ENCODE measurements at places on chromosomes 2 and 18.

- no peak for DNase-seq
Measured at GRCh38 chr2:49360407-49360767, 206.1 kb upstream of the FSHR start.

- DNase-seq: no peak
Measured at GRCh38 chr2:43005245-43005974, 213.0 kb upstream of the HAAO start.

GRCh38 chr2:170514140-170514539, 201.0 kb upstream of the SP5 start:
- no peak for DNase-seq

GRCh38 chr2:173940208-173941020, 24.8 kb downstream of the SP3 start:
- no peak for DNase-seq

DNA sequence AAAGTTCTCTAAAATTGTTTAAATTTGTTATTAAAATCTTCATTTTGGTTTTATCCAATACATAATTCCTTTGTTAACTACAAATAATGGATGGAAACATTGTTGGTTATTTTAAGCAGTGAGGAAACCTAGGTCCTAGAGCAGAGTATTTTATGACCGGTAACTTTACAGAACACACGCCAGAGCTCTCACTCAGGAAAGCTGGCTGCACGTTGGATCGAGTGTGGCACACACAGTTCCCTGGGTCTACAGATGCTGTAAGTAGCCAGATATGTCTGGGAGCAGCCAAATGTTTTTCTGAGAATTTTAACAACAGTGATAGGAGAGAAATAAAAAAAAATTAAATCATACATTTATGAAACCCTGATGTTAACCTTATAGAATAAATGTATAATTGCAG, 264.4 kb downstream of the ZNF407 start:
- DNase-seq: no peak

DNA sequence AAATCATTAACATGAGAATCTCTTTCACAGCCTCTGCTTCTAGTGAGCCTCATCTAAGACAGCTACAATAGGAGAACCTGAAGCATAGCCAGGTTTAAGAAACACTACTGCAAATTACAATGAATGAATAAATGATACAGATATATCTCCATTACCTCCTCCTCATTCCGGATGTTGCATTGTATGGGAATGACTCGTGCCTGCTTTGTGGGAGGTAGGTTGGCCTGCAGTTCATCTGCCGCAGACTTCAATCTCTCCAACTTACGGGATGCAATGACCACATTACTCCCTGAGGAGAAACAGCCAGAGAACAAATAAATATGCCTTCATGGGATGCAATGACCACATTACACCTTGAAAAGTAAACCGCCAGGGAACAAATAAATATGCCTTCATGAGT, 15.4 kb downstream of the PECR start:
- DNase-seq: no peak

DNA sequence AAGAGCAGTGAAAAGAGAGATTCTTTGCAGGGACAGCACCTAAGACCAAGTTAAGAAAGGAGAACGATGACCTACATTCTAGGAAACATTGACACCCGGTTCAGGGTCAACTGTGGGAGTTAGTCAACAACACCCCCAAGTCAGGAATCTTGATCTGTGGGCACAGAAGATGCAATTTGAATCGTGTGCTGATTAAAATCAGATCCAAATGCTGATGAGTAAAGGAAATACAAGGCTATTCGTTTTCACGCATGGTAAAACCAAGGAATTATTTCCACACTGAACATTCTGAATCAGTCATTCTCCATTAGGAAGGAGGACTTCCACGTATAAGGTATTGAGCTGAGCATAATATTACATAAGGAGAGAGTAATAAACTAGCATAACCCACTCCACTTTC, 124.2 kb downstream of the COPS8 start:
- no peak for DNase-seq

DNA sequence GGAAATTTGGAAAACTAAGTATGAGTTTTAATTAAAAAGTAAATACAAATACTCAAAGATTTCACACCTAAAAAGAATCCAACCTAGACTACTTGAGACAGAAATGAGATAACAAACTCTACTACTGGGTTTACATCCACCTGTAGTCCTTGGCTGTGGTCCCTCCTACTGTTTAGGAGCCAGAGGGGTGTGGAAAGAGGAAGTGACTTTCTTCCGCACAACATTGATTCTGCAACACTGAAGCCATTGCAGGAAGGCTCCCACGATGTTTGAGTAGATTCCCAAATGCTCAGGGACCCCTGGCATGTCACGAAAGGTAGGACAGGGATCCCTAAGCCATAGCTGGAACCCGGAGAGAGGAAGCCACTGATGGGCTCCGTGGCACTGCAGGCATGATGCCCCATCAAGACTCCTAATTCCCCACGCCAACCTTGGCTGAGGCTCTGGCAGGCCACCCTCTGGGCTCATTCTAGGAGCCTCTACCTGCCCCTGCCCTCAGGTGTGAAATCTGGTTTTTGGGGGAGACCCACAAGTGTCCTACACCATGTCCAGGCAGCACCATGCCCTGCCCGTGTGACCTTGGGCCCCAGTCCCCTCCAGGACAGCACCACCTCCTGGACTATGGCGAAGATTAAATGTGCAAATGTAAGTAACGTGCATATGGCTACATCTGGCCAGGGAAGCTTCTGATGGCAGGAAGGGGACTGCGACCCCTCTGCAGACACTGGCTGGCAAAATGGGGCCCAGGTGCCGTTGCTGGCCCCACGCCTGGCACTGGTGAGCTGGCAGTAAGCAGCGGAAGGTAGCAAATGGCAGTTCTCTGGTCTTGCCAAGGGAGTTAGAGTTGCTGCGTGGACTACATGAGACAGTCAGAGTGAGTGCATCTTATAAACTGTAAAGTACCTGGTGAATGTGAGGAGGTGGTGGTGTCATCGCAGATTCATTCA, 38.2 kb upstream of the MAL start:
- DNase-seq: no peak

GRCh38 chr18:47389210-47389609, 137.8 kb upstream of the SKOR2 start:
- DNase-seq: no peak

GRCh38 chr2:226730481-226730880, 69.1 kb downstream of the IRS1 start:
- DNase-seq: no peak

DNA sequence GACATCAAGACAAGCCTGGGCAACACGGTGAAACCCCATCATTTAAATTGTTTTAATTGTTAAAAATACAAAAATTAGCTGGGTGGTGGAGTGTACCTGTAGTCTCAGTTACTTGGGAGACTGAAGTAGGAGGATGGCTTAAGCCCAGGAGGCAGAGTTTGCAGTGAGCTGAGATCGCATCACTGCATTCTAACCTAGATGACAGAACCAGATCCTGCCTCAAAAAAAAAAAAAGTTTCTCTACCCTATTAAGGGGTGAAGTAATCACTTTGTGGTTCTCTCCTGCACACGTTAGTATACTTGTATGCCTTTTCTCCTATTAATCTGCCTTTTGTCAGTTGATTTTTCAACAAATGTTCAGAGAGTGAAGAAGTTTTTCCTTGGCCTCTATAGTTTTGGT, 18.1 kb upstream of the PUM2 start:
- no peak for DNase-seq

GRCh38 chr2:195562570-195563566, 94.2 kb upstream of the SLC39A10 start:
- DNase-seq: no peak

GRCh38 chr2:13332060-13332459, 615.3 kb downstream of the TRIB2 start:
- no peak for DNase-seq

DNA sequence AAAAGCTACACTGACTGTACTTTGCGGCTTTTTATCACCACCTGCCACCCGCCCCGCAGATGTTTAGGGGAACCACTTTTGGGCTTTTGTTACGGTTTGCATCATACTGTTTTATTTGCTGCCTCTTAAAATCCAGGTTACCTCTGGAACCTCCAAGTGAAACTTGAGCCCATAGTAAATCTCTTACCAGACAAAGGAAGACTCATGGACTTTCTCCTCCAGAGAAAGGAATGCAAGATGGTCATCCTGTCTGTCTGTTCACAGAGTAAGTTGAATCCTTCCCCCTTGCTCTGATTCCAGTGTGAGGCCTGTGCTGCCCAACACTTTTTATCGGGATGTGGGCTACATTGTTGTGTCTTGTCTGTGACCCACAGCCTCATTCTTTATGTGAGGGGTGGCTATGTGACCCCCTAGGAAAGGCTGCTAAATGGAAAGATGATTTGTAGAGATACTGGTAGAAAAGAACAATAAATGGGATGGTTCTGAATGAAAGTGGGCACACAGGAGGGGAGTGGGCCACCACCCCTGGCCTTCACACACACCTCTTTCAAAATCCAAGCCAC, 23.3 kb downstream of the RMC1 start:
- no peak for DNase-seq

- no peak for DNase-seq
Measured at GRCh38 chr2:61763605-61764034, 90.2 kb downstream of the FAM161A start.

DNA sequence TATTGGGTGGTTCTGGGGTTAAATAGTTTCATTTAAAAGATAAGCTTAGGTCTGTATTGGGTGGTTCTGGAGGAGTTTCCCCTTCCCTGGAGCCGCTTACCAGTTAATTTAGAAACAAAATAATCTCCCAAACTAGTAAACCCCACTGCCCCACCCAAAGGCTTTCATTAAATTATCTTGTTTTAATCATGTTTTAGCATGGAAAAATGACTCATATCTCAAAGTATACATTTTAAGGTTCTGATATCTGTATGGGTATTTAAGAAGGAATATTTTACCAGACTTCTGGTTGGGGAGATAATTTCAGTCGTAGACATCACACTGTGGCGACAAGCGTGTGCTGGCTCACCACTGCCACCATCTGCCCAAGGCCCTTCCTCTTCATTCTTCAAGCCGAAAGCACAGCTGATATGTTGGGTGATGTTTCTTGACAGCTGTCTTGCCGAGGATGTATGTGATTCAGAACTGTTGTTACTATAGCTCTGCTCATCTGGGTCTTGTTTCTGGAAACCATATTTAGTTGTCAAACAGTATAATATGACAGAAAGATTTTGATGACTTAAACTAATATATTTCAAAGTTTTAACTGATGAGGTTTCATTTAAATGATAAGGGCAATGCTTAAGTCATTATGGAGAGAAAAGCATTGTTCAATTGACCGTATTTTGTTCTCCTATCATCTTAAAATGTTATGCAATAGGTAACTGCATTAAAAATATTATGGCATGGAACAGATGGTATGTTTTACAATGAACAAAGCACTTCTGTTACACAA, 5.1 kb downstream of the FIGLA start:
- DNase-seq: no peak

GRCh38 chr2:218430721-218431120, 11.8 kb downstream of the VIL1 start:
- DNase-seq: no peak

GRCh38 chr2:55239656-55240222, 7.3 kb downstream of the RPS27A start:
- no peak for DNase-seq

- no peak for DNase-seq
Measured at GRCh38 chr18:22213333-22213973, 44.1 kb downstream of the GATA6 start.

DNA sequence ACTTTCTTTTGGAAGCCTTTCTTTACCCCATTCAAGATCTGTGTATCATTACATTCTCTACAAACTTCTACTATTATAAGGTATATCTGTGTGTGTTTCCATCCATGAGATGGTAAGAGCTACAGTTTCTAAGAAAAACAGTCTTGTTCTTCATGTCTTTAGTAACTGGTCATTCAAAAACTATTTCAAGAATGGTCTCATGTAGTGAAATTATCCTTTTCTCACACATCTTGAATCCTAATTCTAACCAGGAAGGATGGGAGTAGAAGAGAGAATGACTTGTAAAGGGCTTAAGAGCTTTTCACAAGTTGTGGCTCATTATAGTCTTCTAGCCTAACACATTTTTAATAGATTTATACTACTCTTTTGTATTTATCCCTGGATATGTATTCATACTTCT, 47.3 kb downstream of the ROCK1 start:
- no peak for DNase-seq

DNA sequence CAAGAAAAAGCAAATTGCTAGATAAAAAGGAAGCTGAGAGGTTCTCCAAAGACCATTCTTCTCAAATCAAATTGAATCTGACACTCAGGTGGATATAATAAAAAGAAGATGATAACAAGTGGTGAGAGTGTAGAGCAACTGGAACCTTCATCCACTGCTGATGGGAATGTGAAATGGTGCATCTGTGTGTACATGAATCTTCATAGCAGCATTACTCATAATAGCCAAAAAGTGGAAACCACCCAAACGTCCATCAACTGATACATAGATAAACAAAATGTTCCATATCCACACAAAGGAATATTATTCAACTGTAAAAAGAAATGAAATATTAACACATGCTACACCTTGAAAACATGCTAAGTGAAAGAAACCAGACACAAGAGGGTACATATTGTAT, 357.2 kb upstream of the EPHA4 start:
- no peak for DNase-seq

- DNase-seq: peak; percentile 41
Measured at GRCh38 chr2:54522624-54523281, 66.6 kb downstream of the SPTBN1 start.

- no peak for DNase-seq
Measured at GRCh38 chr2:63814114-63814513, 27.6 kb upstream of the UGP2 start.

DNA sequence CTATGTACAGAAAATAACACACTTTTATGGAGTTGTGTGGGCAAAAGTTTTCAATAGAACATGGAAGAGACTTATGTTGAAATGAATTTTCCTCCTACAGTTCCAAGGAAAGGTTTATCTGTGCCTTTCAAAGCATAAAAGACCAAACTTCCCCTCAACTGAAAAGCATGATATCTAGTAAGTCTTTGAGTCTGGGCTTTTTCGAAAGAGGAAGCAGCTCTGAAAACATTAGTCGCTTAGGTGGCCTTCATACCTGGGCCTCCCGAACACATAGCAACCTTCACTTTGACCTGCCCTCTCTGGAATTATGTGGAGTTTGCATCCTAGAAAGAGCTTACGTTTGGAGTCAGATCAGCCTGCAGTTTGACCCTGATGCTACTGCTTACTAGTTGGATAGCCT, 4.8 kb upstream of the CAPN14 start:
- no peak for DNase-seq

- no peak for DNase-seq
Measured at GRCh38 chr18:43869451-43870008, 592.2 kb upstream of the SYT4 start.

DNA sequence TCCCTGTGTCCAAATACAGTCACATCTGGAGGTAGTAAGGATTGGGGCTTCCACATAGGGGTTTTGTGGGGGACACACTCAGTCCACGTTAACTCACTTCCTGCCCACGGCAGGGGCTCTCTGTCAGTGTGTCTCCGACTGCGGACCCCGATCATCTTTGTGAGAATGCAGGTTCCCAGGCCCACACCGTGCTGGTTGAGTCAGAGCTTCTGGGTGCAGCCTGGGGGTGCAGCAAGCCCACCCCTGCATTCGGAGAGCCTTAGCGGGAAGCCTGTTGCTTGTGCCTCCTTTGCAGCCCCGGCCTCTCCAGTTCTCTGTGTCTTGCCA, 28.0 kb downstream of the HPCAL1 start:
- DNase-seq: no peak

- DNase-seq: no peak
Measured at GRCh38 chr18:6106091-6106685, 210.9 kb upstream of the TMEM200C start.
